ENCODE measurements at places on chromosomes 7 and 10. TPM values are rescaled to one million over a fixed set of nuclear protein-coding genes. Genes with fewer than 3 reads are reported as not detected.

DNA sequence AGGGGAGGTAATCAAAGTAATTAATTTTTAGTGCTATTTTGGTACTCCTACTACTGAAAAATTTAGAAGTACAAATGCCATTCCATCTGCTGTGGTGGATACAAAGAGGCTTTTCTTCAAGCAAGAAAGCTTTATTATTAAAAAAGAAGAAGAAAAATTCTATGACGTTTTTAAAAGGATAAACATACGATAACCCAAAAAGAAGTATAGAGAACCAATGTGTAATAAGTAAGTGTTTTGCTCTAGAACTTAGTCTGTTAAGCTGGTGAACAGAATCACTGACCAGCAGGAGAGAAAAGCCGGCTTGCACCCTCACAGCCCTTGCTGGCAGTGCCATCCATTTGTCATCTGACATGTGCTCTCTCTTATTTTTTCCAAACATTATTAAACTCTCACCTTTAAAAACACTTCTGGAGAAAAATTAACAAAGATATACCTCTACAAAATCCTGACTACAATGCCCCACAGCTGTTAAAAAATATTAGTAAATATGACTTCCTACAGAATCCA is 81.5 kb downstream of the SRPK2 start:
- no peak for DNase-seq

DNA sequence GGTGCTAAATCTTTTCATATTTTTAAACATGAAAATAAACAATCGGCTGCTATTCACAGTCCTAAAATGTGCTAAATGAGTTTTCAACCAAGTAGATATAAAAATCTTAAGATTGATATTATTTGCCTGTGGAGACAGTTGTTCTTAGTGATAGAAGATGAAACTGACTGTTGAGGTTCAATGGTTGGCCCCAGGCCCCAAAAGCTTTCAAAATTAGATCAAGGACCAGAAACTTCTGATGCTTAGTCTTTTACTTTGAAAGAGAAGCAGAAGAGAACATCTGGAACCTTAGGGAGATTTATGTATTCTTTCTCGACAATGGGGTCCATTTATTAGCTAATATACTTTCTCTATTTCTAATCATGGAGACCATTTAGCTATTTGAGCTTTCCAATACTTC is 155.8 kb downstream of the REEP3 start:
- no peak for DNase-seq

DNA sequence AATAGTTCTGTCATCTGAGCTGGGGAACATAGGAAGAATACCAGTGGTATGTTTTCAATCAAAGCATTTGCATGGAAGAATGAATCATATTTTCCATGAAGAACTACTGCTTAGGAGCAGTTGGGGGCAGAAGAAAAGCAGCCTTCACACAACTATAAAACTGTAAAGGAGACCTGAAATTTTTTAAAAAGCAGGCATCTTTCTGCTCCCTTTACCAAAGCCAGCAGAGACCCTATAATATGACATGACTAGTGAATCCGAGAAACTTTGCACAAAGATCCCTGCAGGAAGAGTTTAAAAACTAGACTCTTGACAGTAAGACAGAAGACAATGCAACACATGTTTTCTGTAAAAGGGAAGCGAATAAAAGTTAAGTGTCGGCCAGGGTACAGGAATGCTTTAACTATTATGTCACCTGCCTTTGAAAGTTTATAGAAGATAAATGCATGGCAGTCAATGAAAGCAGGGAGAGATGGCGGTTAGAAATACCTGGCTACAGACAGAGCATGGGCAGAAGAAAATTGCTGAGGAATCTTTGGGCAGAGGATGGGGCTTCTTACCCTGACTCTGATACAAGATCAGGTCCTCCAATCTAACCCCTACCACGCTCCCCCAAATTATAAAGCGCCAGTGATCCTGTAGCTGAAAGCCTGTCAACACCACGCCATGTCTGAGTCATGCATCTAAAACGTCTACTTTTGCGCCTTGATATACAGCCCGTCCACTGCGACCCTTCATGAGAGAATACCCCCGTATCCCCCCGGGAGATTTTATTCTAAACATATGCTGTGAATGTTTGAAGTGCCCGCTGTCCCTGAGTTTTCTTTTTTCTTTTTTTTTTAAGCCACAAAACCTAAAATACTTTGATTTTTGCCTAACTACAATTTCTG is 93.1 kb downstream of the GLI3 start:
- DNase-seq = no peak

AKR1C2 gene
- total RNA-seq = 214 TPM

- DNase-seq = no peak
Measured at GRCh38 chr10:31152421-31153135, 120.9 kb upstream of the ZNF438 start.

CDHR3 gene
- total RNA-seq = 8.0 TPM

Data from omental fat pad (tissue), 4 donors.